ENCODE measurements at places on chromosomes 16 and 17.

DNA sequence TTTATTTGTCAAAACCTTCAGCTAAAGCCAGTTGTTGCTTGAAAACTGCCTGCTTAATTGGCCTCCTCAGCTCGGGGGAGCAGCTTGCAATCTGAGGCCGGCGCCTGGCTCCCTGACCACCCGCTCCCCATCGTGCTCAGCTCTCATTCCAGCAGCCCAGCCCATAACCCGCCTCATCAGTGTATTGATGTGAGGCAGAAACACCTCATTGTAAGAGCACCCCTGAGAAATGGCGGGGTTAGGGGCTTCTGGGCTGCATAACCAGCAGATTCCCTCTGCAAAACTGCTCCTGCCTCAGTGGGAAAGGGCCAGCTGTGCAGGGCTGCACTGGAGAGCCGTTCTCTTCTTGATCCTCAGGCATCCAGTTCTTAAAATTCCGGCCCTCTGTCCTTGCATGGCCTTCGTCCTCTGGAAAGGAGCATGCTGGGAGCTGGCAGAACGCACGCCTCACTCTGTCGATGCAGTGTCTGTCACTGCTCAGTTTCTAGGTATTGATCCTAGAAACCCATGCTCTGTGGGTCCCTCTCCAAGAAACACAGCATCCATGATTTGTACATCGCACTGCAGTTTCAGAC is 113.8 kb upstream of the CHMP6 start:
- no peak for DNase-seq

GRCh38 chr17:79020631-79021301 is 3.2 kb upstream of the C1QTNF1 start:
- no peak for DNase-seq

DNA sequence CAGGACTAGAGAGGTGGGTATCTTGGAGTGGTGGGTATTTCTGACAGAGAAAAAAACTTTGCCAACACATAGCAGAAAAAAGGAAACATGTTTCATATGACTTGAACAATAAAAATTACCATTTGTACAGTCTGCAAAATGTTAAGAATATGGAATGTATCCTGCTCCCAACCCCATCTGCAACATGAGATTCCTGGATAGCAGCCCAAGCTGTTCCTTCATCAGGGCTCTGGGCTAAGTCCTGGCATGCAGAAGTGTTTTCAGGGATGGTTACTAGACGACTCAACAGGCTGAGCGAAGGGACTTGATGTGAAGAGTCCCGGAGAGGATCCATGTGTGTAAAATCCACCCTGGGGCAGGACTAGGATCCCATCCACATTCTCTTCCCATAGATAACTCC is 121.0 kb upstream of the IRX3 start:
- no peak for DNase-seq

DNA sequence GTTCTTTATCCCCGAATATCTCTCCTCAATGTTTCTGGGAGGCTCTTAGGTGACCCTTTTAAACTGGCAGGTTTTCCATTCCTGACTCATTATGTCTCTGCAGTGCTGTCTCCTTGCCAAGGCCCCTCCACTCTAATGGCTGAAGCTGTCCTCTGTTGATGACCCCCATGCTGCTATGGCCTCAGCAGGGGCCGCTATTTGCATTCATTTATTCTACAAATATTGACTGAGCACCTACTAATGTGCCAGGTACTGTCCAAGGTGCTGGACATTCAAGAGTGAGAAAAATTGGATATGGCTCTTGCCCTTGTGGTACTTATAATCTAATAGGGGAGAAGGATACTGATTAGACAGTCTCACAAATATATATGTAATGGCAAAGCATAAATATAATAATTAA is 55.4 kb downstream of the GP2 start:
- DNase-seq, result no peak

- no peak for DNase-seq
Observed at GRCh38 chr17:32493976-32494513, 7.3 kb downstream of the CDK5R1 start.
